A172 (cell line): ENCODE measurements at places on chromosomes 3 and 15.
A peak's percentile ranks its signal among the peaks of the same experiment; 100 is the strongest.

DNA sequence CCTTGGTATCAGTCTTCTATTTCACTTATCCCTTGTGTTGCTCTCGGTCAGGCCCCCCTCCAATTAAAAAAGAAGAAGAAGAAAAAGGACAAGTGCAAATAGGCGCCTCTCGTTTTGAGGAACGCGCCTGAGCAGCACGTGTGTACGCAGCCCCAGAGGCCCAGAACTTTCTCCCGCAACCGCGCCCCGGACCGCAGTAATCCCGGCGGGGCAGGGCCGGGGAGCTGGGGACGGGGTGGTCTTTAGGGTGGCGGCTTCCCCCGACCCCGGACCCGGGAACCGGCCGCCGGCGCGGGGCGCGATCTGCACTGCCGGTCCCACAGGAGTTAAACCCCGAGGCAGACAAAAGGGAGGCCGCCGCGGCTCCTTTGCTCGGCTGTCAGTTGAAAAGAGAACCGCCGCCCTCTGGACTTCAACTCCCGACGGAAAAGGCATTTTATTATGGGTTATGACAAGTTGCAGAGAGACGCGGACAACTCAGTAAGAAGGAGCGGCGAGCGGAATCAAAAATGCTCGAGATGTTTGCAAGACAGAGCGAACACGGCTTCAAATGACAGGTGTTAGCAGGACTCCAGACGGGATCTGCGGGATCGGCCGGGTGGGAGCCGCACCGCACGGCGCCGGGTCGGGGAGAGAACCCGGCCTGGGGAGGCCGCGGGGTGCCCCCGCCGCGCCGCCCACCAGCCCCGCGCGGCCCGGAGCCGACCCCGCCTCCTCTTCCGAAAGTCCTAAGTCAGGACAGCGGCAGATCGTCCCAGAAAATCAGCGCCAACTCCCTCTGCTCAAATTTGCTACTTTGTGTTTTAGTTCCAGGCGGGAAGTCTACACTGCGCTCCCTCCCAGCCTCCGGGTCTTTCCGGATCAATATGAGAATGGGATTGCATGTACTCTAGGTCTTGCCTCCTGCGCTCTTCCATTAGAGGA lies 79.0 kb downstream of the NR2F2 start:
- no peak for DNase-seq

DNA sequence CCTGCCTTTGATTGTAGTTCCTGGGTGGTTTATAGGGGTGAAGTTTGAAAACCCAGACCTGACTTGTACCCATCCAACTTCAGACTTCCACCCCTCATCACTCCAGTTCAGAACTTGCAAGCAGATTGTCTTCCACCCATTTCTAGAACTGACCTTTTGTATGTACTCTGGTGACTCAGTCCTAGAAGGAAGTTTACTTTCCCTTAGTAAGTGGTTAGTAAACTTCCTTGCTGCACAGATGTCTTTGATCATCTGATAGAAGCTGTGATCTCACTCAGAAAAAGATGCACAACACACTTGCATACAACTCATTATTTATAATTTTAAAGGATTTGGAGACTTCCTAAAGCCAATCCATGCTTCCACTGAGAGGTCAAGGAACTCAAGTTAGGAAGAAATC lies 368.0 kb downstream of the MFSD1 start:
- peak; percentile 81 for DNase-seq

DNA sequence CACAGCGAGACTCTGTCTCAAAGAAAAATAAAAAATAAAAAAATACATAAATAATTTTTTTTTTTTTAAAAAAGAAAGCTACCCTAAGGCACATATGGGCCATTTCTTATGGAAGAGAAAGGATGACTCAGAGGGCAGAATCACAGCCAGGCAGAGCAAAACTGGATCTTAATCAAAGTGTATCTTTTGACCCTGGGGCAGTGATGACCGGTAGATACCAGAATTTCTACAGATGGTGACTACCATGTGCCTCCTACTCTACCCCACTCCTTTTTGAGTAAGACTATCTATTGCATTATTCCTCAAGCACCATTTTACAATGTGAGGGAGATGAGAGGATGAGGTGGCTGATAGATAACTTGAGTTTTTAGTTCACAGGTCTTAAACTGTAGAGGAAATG lies 26.0 kb downstream of the TARS3 start:
- no peak for DNase-seq

DNA sequence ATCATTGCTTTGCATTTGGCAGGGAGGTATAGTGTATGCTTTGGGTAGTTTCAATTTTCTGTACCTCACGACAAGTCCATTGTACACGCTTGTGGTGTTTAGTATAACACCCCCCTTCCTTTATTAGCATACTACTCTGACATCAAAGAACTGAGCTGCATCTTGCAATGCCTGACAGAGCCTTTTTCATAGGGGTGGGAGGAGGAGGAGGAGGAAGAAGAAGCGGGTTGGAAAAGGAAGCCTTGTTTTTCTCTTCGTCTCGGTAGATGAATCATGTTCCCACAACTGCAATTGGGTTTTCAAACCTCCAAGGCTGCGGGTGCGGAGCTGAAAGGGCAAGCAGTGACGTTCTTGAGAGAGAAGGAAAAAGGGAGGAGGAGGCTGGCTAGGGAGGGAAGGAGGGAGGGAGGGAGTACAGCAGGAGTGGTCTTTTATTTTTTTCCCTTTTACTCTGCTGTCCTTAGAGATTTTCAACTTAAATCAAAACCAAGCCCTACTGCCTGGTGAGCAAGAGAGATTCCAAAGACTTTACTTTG lies 175.7 kb downstream of the KLHL25 start:
- DNase-seq, result peak; percentile 89

- DNase-seq, result peak; percentile 14
Measured at GRCh38 chr3:134029734-134030378, at the start of gene SLCO2A1. TSS of gene SLCO2A1 (minus strand) at chr3:134029925. CDS start at chr3:134029802, 123 bp downstream.

DNA sequence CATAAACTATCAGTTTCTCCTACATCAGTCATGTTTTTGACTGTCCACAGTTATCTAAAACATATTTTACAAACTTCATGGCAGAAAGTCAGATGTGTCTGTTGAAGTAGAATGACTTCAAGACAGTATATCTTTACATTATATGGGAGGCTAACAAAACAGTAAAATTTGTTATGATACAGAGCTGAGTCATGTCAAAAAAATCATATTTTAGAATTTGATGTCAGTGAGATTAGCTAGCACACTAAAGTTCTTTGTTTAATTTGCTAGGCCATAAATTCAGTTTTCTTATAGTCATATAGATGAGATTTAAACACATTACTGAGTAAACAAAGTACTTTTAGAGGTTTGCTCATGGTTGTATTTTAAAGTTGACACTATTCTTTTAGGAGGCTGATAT lies 80.3 kb upstream of the IGSF10 start:
- no peak for DNase-seq

DNA sequence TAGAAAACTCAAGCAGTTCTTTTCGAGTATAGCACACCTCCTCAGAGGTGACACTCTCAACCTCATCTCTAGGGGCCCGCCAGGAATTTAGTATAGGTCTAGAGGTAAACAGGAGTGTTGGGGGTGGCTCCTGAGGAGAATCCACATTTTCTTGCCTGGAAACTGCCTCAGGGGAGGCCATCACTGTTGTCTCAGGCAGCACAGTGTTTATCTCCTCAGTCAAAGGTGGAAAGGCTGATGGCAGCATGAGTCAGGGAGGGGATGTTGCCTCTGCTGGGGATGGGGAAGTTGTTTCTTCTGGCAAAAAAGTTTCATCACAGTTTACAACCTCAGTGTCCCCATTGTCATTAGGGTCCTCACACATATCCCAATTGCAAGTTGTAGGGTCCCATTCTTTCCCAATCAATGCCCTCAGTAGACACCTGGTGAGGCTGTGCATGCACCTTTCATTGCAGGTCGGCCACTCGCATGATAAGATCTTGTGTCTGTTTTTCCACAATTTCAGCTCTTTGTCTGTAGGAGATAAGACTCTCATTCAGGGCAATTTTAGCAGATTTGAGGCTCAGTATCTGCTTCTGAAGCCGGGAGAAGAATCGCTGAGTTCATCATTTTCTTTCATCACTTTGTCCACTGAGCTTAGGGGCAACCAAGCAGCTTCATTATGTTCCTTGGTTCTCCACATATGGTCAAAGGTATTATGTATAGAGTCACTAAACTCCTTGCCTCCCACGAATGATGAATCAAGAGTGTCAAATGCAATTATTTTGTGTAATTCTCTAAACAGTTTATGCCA lies 25.8 kb downstream of the NAALADL2 start:
- DNase-seq, result no peak

- no peak for DNase-seq
Measured at GRCh38 chr3:61387817-61388216, 136.6 kb upstream of the FHIT start.

DNA sequence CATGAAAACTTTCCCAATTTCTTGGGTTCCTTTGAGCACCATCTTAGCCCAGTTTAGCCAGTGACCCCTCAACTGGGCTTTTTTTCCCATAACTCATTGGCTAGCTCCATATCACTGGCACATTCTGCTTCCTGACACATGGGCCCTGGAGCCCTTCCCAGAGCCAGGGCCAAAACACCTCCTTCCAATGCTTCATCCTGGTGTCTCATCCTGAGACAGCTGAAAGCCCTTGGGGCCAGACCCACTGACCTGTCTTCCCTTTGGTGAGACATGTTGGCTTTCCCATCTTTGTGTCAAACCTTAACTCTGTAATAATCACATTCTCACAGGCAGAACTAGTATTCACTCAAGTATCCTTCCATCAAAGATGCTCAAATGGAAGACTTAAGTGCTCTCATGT lies 82.6 kb upstream of the SMAD3 start:
- DNase-seq, result no peak

- no peak for DNase-seq
Measured at GRCh38 chr3:181561139-181562031, 150.3 kb upstream of the SOX2 start.

GRCh38 chr3:134699721-134700120 lies 48.9 kb upstream of the KY start:
- no peak for DNase-seq

- no peak for DNase-seq
Measured at GRCh38 chr15:47349179-47349578, 368.1 kb upstream of the SEMA6D start.

GRCh38 chr3:51729042-51729633 lies 22.3 kb downstream of the GRM2 start:
- no peak for DNase-seq

- peak; percentile 86 for DNase-seq
Measured at GRCh38 chr3:123632161-123632655, 47.4 kb upstream of the HACD2 start.

DNA sequence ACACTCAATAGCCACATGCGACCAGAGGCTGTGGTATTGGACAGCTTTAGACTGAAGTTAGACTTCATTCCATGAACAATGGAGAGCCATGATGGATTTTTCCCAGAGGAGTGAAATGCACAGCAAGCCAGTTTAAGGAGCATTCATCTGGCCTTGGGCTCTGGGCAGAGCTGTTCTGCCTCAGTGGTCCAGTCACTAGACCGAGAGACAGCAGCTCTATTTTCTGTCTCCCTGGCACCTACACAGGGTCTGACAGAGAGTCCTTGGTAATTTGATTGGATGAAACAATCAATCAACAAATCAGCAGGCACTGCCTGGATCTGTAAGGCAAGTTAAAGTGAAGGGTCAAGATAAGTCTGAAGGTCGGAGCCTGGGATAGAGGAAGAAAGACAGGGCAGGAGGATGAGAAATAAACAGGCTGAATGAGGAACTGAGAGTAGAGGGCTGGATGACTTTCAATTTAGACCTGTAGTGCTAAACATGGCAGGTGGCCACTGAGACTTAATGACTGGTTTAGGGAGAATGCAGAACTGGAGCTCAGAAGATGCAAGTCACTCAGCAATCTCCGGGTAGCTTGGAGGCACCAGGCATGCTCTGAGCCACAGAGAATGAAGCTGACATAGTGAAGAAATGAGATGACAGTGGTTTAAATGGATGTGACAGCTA lies 98.5 kb upstream of the SLC25A36 start:
- DNase-seq, result no peak

GRCh38 chr3:13787533-13788132 lies 92.2 kb downstream of the WNT7A start:
- no peak for DNase-seq

DNA sequence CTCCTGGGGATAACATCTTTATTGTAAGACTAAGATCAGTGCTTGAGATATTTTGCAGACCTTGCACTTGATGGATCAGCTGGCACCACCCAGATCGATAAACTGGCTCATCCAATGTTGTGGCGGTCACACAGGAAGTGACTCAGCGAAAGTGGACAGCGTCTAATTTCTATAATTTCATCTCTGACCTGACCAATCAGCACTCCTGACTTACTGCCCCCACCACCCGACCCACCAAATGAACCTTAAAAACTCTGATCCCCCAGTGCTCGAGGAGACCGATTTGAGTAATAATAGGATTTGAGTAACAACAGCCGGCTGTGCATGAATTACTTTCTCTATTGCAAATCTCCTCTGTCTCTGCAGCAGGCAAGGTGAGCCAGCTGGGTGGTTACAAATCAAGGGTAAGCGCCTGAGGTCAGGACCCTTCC lies 62.7 kb upstream of the RNU6-1 start:
- no peak for DNase-seq

DNA sequence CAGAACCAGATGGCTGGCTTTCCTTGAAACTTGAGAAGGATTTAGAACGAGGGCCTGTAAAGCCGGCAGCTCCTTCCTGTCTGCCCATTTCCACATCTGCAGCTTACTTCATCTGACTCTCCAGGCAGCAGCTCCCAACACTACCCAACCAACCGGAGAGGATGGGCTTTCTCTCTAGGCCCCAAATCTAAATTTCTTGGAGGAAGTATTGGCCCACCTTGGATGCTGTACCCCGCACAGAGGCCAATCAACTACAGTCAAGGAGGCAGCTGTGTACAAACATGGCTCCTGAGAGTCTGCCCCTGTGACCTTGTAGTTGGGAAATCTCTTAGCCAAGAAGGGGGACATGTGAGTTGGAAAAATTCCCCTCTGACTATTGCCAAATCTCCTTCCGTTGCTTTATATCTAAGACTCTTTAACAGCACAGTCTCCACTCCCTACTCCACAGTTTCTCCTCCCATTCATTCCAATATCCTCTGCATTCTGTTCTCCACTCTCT lies 8.0 kb upstream of the ACAP2 start:
- DNase-seq, result no peak

DNA sequence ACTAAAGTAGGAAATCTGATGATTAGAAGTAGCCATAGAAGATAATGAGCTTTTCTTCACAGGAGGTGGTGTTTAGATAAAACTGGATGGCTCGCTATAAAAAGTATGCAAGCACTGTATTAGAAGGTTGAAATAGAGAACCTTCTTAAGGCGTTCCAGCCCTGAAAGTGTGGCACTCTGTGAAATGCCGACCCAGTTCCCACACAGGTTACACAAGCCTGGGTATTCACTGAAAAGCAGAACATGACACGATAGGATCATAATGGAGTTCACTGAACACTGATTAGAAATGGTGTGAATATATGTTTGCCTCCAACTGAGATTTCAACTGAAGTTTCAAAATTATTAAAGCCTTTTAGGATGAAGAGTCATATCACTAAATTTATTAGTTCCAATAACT lies 15.0 kb upstream of the LRRC34 start:
- no peak for DNase-seq

DNA sequence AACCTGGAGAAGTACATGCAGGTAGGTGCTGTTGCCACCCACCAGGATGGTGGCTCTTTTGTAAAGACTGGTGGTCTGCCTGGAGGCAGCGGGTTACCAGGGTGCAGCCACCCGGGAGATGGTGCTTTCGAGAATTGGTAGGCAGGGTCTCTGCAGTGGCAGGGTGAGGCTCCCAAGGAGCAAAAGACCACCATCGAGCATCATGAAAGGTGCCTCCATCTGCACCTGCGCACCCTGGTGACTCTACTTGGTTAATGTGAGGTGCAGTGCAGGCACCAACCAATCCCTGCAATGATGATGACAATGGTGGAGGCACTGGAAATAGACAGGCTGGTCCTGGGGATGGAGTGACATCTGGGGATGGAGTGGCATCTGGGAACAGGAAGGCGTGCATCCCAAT lies 236.7 kb downstream of the ADAMTS17 start:
- DNase-seq, result no peak
